Right cardiac atrium (tissue), 5 donors: ENCODE measurements at places on chromosomes 11 and 22.

GRCh38 chr11:73347067-73347466 lies 29.1 kb upstream of the RELT start:
- DNase-seq, result no peak

DNA sequence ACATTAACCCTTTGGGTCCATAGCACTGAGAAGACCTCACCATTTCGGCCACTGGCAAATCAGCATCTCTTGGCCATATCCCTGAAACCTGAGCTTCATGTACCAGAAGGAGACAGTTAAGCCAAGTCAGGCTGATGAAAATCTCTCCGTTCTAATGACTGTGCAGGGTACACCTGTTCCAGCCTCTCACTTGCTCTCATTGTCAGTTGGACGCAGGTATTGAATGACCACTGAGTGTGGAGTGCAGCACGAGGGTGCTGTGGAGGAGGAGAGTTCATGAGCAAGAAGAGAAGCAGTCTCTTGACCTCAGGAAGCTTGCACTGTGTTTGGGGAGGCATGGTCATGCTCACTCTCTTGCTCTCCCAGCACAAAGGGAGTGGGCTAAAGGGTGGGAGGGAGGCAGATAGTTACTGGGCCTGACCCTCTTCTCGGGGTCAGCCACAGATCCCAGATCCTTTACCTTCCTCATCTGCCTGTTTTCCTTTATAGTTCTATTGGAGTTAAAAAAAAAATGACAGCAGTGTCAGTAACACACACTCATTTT lies 65.2 kb downstream of the ZBTB16 start:
- no peak for DNase-seq

DNA sequence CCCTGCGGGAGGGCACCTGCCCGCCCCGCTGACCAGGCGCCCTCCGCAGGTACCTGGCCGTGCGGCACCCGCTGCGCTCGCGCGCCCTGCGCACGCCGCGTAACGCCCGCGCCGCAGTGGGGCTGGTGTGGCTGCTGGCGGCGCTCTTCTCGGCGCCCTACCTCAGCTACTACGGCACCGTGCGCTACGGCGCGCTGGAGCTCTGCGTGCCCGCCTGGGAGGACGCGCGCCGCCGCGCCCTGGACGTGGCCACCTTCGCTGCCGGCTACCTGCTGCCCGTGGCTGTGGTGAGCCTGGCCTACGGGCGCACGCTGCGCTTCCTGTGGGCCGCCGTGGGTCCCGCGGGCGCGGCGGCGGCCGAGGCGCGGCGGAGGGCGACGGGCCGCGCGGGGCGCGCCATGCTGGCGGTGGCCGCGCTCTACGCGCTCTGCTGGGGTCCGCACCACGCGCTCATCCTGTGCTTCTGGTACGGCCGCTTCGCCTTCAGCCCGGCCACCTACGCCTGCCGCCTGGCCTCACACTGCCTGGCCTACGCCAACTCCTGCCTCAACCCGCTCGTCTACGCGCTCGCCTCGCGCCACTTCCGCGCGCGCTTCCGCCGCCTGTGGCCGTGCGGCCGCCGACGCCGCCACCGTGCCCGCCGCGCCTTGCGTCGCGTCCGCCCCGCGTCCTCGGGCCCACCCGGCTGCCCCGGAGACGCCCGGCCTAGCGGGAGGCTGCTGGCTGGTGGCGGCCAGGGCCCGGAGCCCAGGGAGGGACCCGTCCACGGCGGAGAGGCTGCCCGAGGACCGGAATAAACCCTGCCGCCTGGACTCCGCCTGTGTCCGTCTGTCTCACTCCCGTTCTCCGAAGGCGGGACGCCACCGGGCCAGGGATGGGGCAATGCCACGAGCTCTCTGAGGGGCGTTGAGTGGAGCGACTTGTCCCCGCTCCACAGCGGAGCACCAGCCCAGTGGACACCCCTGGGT lies 1.8 kb downstream of the GALR3 start:
- no peak for DNase-seq

GRCh38 chr11:102560555-102561011 lies 30.0 kb upstream of the MMP7 start:
- DNase-seq, result no peak

DNA sequence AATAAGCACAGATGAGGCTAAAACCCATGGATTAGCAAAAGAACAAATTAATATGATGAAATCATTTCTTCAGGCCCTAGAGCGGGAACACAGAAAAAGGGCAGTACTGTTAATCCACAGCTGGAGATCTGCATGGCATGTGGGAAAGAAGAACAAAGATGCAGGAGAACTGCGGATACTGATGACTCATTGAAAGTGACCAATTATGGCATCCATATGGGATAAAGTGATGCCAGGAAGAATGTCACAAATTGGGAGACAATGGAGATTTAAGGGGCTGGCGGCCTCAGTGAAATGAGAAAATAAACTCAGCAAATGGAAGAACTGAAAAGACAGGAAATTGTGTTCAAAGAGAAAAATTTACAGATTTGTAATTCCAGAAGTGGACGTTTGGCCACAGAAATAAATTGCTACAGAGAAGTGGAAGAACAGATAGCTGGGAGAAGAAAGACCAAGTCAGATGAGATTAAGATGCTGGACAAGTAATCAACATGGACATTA lies 39.4 kb downstream of the SIK3 start:
- no peak for DNase-seq

GRCh38 chr22:38923463-38924346 lies 33.7 kb upstream of the APOBEC3A start:
- DNase-seq, result peak; percentile 79

DNA sequence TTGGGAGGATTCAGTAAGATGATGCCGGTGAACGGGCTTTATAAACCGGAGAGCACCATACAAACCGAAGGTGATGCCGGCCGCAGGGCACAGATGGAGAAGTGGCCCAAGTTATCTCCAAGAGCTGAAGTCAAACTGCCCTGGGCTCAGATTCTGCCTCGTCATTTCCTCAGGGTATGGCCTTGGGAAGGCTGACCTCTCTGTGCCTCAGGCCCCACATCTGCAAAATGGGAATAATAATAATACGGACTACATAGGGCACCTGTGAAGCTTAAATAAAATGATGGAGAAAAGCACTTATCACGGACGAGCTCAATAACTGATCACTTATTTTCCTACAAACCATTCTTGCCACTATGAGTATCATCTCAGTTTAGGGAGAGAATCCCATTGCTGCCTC lies 29.9 kb downstream of the DSCAML1 start:
- no peak for DNase-seq

DNA sequence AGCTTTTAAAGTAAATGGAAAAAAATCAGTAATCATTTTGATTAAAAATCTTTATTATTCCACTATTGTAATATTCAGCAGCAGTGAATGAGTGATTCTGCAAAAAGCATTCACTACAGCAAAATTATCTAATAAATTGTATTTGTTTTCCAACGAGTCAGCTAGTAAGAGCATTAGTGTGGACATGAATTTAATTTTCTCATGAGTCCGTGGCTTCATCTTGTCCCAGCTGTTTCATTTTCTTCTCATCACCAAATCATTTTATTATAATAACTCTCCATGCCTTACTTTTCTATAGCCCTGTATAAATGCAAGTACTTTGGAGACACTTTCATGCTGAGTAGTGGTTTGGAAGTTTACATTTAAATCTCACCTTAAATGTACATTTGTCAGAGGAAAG lies 66.2 kb downstream of the FANCF start:
- DNase-seq, result no peak

DNA sequence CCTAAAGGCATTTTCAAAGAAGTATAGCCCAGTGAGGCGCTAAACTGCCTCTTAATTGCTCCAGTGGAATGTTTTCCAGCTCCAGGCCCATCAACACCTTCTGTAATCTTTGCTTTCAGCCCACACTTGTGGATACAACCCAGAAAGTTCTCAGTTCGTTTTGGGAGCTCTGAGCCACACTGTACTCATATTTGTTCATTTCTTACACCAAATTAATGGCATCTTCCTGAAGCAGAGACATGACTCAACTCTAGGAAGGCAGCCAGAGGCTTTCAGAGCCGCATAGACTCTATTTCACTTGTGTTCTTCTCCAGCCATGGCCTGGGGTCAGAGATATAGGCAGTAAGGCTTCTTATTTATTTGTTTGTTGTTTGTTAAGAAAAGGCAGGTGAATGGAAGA lies 175.5 kb upstream of the NCAM1 start:
- peak; percentile 46 for DNase-seq

- DNase-seq, result no peak
Measured at GRCh38 chr11:75453916-75454655, 21.1 kb upstream of the KLHL35 start.

DNA sequence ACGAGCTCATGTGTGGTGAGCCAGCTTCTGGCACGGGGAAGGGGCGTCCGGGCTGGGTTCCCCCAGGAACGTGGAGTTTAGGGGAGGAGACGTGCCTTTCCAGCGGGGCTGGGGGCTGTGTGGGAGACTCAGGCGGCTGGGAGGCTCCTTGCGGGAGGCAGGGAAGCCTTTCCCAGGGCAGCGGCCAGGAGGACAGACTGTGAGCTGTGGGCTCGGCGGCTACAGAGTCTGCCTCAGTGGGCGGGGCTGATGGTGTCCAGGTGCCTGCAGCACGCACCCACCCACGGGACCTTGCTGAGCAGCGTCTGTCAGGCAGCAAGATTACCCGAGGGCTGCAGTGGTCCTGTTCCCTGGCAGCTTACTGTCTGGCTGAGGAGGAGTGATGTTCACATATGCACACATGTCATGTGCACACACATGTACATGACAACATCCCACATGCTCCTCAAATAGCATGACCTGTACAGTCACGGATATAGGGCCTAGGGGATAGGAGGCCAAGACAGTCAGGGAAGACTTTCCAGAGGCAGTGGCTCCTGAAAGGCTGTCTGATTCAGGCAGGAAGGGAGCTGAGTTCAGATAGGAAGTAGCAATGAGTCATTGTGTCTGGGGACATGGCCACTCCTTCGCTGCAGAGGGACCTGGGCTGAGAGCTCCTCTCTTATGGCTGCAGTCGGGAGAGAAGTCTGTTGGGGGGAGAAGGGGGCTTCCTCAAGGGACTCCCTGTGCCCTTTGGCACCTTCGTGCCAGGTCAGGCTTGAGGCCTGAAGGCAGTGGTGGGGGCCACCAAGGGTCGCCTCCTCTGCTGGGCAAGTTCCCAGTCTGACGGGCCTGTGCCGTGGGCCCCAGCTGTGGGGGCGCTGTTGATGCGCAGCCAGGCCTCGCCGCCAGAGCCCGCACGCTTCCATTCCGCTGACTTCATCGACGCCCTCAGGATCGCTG lies 23.3 kb upstream of the PPP6R3 start:
- peak; percentile 90 for DNase-seq

GRCh38 chr11:133950874-133951326 lies 5.9 kb downstream of the IGSF9B start:
- peak; percentile 69 for DNase-seq

DNA sequence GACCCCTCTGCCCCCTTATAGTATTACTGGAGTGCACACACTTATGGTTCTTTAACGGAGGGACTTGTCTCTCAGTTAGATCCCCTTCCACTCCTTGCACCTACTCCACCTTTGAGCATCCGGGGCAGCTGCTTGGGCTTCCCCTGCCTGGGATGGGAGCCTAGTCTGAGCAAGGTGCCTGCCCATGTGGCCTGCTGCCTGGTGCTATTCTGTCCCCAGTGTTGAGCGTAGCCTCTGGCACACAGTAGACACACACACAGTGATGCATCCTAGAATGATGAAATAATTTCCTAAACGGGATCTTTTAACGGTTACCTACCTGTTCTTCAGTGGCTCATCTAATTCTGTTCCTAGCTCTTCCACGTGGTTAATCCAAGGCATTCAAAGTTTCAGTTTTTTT lies 22.4 kb downstream of the PPFIA1 start:
- DNase-seq, result no peak

- DNase-seq, result no peak
Measured at GRCh38 chr11:21811572-21811971, 381.3 kb upstream of the ANO5 start.

- DNase-seq, result no peak
Measured at GRCh38 chr11:12757416-12757815, 83.2 kb downstream of the TEAD1 start.

- DNase-seq, result no peak
Measured at GRCh38 chr11:86148345-86148747, 79.5 kb upstream of the PICALM start.

GRCh38 chr11:1217151-1217550 lies 5.7 kb upstream of the MUC5B start:
- no peak for DNase-seq

- DNase-seq, result no peak
Measured at GRCh38 chr11:96241331-96241841, 101.6 kb downstream of the MAML2 start.

- peak; percentile 22 for DNase-seq
Measured at GRCh38 chr22:23514322-23515038, 65.6 kb downstream of the IGLL1 start.

DNA sequence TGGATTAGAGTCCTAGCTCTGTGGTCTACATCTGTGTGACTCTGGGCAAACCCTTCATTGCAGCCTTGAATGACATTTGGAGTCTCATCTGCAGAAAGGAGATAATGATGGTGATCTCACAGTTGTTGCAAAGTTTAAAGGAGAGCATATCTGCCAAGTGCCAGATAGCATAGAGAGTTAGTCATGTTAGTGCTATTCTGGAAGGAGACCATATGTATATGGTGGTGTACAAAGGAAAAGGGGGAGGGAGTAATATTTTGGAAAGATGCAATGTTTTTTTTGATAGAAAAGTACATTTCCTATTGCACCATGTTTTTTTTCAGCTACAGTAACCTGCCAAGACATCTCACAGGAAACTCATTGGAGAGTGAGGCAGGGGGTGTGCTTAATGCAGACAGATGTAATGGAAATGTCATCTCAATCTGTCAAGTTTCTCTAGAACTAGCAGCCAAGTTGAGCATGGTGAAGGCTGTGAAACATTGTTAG lies 92.1 kb upstream of the NARS2 start:
- DNase-seq, result no peak

DNA sequence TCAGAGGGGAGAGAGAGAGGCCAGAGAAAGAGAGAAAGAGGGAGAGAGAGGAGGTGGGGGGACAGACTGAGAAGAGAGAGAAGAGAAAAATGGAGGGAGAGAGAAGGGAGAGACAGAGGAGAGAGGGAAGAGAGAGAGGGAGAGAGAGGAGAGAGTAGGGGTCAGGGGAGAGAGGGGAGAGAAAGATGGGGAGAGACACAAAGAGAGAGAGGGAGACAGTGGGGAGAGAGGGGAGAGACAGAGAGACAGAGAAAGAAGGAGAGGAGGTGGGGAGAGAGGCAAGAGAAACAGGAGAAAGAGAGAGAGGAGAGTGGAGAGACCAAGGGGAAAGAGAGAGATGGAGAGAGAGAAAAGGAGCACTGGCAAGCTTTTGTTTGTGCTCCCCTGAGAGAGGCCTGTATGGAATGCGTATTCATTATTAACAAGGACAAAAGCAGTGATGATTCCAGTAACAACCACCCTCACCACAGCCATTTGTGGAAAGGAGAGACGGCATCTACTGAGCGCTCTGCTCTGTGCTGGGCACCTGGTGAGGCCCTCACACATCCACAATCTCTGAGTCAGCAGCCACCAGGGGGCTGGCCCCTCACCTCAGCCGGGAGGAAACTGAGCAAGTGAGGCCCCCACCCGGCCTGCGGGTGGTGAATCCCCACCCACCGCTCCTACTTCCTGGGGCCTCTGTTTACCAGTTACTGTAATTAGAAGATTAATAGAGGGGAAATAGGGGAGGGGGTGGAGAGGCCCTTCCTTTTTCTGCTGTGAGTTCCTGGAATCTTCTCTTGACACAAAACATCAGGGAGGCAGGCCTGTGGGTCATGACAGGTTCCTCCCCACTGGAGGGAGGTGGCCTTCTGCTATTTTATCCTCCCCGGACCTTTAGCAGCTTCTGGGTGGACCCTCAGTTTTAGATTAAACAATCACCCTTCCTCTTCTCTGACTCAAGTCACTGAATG lies 14.6 kb upstream of the MIAT start:
- DNase-seq, result no peak
